ENCODE measurements at places on chromosomes 16 and 17. TPM values are rescaled to one million over a fixed set of nuclear protein-coding genes. Genes with fewer than 3 reads are reported as not detected.

Gene UNC119
- total RNA-seq, result 48.1 TPM

GRCh38 chr17:199191-199604 lies 17.7 kb upstream of the DOC2B start:
- no peak for DNase-seq

Gene CCDC40
- not detected for total RNA-seq

GRCh38 chr16:87945351-87946042 lies 5.7 kb upstream of the BANP start:
- peak; percentile 50 for DNase-seq

Gene KRT20
- total RNA-seq, result not detected

DNA sequence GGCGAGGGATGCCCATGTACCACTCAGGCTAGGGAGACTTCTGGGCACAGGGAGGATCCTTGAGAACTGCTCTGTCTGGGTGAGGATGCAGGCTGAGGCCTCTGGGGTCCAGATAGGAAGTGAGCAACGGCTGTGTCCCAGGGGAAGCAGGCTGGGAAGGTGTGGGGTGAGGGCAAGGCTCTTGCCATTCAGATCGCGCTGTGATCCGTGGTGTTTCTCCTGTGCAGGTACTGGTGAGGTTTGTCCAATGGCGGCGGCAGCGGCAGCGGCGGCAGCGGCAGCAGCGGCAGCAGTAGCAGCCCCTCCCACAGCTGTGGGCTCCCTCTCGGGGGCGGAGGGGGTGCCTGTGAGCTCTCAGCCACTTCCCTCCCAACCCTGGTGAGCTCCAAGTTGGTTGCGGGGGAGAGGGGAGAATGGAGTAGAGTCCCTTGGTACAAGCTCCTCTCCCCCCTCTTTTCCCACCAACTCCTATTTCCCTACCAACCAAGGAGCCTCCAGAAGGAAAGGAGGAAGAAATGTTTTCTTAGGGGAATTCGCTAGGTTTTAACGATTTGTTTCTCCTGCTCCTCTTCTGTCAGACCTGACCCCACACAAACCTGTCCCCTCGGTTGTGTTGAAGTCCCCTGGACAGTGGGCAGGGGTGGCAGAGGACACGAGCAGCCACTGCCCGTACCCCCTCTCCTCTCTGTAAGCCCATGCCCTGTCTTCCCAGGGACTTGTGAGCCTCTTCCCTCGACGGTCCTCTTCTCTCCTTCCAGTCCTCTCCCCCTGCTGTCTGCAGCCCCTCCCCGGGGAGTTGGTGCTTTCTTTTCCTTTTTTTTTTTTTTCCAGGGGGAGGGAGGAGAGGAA lies 1.9 kb upstream of the PRRT2 start:
- DNase-seq, result peak; percentile 73

All from activated CD8-positive, alpha-beta T cell treated with anti-CD3 and anti-CD28 coated beads, Interleukin-2, amount 10 ng/mL, durations not matched to agents 7 days and 5 days (primary cell).